Liver (tissue), 10 donors: ENCODE measurements at places on chromosomes 4 and X. TPM values are rescaled to one million over a fixed set of nuclear protein-coding genes. Genes with fewer than 3 reads are reported as not detected.
A peak's percentile ranks its signal among the peaks of the same experiment; 100 is the strongest.

DNA sequence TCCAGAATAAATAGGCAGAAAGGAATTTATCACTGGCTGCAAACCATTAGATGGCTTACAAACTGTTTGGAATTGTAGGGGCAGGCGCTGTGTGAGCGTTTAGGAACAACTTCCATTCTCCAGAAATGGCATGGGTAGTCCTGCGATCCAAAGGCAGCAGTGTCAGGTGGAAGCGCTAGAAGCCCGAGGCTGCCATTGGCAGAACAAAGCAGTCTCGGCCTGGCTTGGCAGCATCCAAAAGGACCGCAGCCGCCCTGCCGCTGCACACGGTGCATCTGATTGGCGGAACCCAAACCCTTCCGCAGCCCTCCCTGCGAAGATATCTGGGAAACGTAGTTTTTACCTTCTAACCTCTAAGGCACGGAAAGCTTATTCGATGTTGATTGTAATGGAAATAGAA, 23.6 kb upstream of the YTHDC1 start:
- DNase-seq, result peak; percentile 53

GRCh38 chrX:114532111-114532805, 51.6 kb upstream of the HTR2C start:
- DNase-seq, result no peak

DNA sequence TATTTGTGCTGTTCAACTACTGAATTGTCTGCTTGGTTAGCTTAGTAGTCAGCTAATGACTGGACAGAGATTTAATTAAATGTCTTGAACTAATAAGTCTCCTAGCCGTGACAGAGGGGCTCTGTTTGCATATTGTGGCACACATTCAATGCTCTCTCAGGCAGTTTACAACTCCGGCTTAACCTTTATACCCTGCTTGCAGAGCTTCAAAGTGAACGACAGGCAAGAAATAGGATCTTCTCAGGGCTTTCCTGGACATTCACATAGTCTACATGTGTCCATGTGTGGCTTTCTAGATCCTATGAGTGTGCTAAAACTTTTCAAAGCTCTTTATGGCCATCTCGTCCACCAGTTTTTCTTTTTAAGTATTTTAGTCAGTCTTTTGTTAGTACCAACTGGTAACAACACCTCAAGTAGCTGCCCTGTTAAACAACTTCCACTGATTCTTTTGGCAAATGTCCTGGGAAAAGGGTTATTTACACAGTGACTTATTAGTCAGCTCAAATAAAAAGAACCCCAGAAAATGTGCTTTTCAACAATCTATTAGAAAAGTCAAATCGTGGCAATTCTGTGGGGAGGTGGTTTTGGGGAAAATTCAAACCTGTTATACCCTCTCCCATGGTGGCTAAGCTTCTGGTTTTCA, 28.6 kb downstream of the OR13H1 start:
- DNase-seq, result no peak

The MXRA5 gene
- total RNA-seq, result 1.0 TPM

The FMR1NB gene
- total RNA-seq, result not detected

The ASMT gene
- total RNA-seq, result not detected
